IPS-NIHi11 (cell line): ENCODE measurements at places on chromosomes 5 and 9.

GRCh38 chr9:127862075-127863011, 7.9 kb upstream of the ENG start:
- no peak for DNase-seq

- no peak for DNase-seq
These were observed 143.0 kb upstream of the PRLR start for GRCh38 chr5:35373249-35373648.

DNA sequence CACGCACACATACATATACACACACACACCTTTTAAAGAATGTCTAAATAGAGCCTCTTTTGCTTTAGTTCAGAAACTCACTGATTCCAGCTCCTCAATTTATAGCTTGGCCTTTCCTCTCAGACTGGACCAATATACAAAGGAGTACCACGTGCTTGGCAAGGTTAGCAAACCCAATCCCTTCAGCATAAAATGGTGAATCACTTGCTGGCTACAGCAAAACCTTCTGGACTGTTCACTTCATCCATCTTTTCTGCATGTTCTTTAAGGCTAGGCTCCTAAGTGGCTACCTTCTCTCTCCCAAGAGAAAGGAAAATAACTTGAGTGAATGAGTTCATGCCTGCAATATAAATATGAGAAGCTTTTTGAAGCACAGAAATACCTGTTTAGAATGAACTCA, 109.7 kb downstream of the LPAR1 start:
- no peak for DNase-seq

DNA sequence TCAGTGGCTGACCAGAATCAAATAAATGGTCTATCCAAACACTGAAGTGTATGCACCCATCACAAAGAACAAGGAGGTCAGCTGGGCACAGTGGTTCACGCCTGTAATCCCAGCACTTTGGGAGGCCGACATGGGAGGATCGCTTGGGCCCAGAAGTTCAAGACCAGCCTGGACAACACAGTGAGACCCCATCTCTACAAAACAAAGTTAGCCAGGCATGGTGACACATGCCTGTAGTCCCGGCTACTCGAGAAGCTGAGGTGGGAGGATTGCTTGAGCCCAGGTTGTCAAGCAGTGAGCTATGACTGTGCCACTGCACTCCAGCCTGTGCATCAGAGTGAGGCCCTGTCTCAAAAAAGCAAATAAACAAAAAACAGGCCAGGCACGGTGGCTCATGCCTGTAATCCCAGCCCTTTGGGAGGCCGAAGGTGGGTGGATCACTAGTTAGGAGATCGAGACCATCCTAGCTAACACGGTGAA, 40.5 kb downstream of the SEMA4D start:
- no peak for DNase-seq

- no peak for DNase-seq
These were observed 637.2 kb upstream of the NUDT12 start for GRCh38 chr5:104199771-104200170.

- DNase-seq = no peak
These were observed 6.5 kb downstream of the LIX1 start for GRCh38 chr5:97135868-97136267.

GRCh38 chr9:8717146-8717545, 917.6 kb upstream of the DMAC1 start:
- DNase-seq = no peak
